ENCODE measurements at places on chromosomes 7 and 10. TPM values are rescaled to one million over a fixed set of nuclear protein-coding genes. Genes with fewer than 3 reads are reported as not detected.

The DNAH11 gene
- total RNA-seq, result not detected

The WDFY4 gene
- total RNA-seq, result 4.2 TPM

The HDAC9 gene
- 32.3 TPM for total RNA-seq

The PTEN gene
- total RNA-seq, result 80.0 TPM

The TLX1 gene
- total RNA-seq, result not detected

The PDE6C gene
- total RNA-seq, result not detected

The NODAL gene
- not detected for total RNA-seq

GRCh38 chr10:60989400-60989876, 45.5 kb upstream of the RHOBTB1 start:
- no peaks in the 10 kb centered on the region for H3K27me3 ChIP-seq
- H3K4me3 ChIP-seq, result no peak overlapping the region
- no peaks in the 10 kb centered on the region for H3K4me1 ChIP-seq
- DNase-seq, result no peak
- H3K27ac ChIP-seq, result no peak overlapping the region

GRCh38 chr10:69056129-69056528, 31.8 kb upstream of the SRGN start:
- DNase-seq, result no peak
- no peaks in the 10 kb centered on the region for H3K36me3 ChIP-seq
- no peaks in the 10 kb centered on the region for H3K27me3 ChIP-seq

- no peak overlapping the region for H3K27ac ChIP-seq
- H3K27me3 ChIP-seq, result no peaks in the 10 kb centered on the region
- H3K36me3 ChIP-seq, result peaks cover 24% of the 10 kb centered on the region
- no peak overlapping the region for H3K4me3 ChIP-seq
- H3K4me1 ChIP-seq, result peaks cover 17% of the 10 kb centered on the region
Observed at GRCh38 chr10:11260170-11260569, 242.5 kb downstream of the CELF2 start.

DNA sequence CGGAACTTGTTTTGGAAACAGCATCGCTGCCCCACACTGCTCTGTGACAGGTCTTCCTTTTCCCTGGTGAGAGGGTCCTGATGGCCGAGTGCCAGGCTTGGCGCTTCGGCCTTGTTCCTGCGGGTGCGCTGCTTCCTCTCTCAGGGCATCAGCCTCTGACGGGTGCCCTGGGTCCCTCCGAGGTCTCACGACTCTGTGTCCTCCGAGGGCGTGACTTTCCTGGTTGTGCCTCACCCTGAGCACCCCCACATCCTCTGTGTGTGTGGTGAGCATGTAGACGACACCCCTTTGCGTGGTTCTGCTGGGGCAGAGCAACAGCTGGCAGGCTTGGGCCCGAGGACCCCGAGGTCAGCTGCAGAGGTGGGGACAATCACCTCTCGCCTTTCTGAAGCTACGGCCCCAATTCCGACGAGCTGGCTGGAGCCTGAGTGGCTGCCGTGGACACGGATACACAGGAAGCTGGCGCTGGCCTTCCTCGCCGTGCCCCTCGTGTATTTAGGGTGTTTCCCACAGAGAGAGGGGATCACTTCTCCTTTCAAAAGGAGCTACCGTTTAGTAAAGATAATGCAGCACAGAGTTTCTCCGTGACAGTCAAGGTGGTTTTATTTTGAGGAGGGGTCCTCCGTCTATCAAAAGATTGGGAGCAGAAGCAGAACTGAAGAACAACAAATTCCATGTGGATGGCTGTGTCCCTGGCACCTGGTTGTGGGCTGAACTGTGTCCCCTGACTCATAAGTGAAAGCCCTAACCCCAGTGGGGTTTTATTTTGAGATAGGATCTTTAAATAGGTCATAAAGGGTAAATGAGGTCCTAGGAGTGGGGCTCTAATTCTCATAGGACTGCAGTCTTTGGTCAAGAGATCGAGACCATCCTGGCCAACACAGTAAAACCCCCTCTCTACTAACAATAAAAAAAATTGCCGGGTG, 36.2 kb upstream of the PITRM1 start:
- DNase-seq, result no peak
- no peak overlapping the region for H3K27ac ChIP-seq
- no peak overlapping the region for H3K4me3 ChIP-seq
- no peaks in the 10 kb centered on the region for H3K27me3 ChIP-seq
- no peaks in the 10 kb centered on the region for H3K36me3 ChIP-seq
- no peaks in the 10 kb centered on the region for H3K4me1 ChIP-seq

GRCh38 chr7:1239803-1240516, 7.3 kb downstream of the UNCX start:
- H3K27me3 ChIP-seq, result peaks cover 97% of the 10 kb centered on the region
- no peaks in the 10 kb centered on the region for H3K36me3 ChIP-seq
- H3K4me1 ChIP-seq, result peaks cover 40% of the 10 kb centered on the region
- no peak for DNase-seq
- H3K4me3 ChIP-seq, result no peak overlapping the region
- H3K27ac ChIP-seq, result no peak overlapping the region

DNA sequence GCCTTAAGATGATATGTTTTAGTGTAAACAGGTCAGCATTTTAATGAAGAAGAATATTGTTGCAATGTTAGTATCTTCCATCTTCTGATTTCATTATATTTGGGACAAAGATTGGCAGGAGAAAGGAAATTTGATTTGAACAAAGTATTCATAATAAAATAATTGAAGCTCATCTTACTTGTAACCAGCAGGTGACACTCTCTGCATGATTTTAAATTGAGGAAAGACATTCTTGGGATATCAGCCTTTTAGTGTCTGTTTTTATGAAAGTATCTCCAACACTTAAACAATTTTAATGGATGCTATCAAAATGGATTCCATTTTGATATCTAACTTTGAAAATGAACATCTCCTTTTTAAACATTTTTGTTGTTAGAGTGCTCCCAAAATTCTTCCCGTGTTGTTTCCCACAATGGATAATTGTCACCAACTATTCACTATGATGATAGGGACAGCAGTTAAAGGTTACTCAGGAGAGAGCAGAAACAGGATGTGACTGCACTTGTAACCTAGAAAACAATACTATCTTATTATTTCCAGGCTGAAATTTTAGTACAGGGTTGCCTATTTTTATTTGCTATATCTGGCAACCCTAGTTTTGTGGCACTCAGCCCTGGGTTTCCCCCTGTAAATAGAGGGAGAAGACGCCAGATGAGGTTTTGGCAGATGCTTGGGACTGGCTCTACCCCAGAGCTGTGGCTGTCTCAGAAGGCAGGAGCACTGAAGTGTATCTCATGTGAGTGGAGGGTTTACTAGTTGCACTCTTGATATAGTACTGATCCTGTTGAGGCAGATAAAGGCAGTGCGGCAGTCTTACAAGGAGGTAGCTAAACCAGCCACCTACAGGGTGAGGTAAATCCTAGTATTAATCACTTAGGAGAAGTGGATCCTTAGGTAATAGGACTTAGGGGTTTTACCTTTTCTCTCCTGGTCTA, 31.0 kb upstream of the ABCB4 start:
- H3K27me3 ChIP-seq, result no peaks in the 10 kb centered on the region
- no peak overlapping the region for H3K4me3 ChIP-seq
- H3K27ac ChIP-seq, result no peak overlapping the region
- no peak for DNase-seq
- H3K4me1 ChIP-seq, result no peaks in the 10 kb centered on the region

GRCh38 chr7:158820656-158821055, 8.7 kb downstream of the ESYT2 start:
- peak overlapping the region; percentile 93 for H3K27ac ChIP-seq
- H3K27me3 ChIP-seq, result no peaks in the 10 kb centered on the region
- no peak overlapping the region for H3K4me3 ChIP-seq
- no peak for DNase-seq

DNA sequence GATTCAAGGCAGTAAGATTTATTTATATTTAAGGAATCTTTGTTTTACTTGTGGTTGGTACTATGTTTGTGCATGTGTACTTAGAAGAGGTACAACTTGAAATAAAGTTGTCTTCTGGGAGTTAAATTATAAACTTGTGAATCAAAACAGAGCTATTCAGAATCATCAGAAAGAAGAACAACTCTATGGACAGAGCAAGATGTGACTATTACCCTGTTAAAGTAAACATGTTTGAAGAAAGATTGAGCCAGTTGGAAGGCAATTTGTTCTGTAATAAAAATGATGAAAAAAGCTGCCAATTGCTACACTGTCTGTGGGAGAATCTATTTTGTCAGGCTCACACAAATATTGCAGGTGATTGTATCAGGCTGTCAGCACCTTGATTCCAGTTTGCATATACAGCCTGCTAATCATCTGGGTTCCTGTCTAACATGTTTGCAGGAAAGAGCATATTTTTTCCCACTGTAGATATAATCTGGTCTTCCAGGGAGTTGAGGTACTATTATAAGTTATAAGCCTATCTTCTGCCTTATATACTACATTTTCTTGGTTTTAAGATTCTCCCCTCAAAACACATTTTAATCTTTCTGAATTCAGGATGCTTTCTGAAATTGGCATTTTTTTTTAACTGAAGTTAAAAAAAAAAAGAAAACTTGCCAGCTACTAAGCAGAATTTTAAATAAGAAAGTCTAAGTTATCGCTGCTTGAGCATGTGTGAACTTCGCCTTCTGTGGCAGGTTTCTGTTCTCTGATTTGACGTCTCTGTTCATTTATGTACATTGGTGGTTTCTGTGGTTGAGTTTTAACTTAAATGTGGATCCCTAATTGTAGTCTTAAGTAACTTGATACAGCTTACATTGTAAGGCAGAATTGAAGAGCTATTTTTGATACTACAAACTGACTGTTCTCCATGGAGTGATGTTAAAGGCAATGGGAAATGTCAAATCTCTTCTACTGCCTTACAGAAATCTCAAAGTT, 46.0 kb downstream of the ZNRF2 start:
- no peak overlapping the region for H3K4me3 ChIP-seq
- H3K27ac ChIP-seq, result no peak overlapping the region
- no peaks in the 10 kb centered on the region for H3K36me3 ChIP-seq

DNA sequence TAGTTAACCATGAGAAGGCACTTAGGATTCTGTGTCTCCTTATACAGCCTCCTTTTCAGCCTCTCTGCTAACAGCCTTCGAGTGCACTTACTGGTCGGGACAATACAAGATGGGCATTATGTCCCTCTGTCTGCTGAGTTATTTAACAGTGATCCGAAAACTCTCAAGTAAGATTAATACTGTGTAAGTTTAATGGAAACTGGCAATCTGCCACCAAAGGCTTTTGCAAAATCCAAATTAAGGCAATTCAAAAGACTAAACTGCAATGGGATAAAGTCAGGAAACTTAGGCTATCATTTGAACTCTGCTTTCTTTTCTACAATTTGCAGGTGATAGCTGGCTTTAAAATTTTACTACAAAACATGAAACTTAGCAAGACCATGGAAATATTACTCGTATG, 477.8 kb downstream of the TFEC start:
- H3K4me3 ChIP-seq, result no peak overlapping the region
- no peaks in the 10 kb centered on the region for H3K4me1 ChIP-seq
- H3K27me3 ChIP-seq, result no peaks in the 10 kb centered on the region
- no peak overlapping the region for H3K27ac ChIP-seq
- H3K36me3 ChIP-seq, result no peaks in the 10 kb centered on the region

GRCh38 chr7:28001896-28002295, 178.7 kb downstream of the JAZF1 start:
- no peak overlapping the region for H3K4me3 ChIP-seq
- DNase-seq, result no peak
- no peak overlapping the region for H3K27ac ChIP-seq
- H3K27me3 ChIP-seq, result no peaks in the 10 kb centered on the region

DNA sequence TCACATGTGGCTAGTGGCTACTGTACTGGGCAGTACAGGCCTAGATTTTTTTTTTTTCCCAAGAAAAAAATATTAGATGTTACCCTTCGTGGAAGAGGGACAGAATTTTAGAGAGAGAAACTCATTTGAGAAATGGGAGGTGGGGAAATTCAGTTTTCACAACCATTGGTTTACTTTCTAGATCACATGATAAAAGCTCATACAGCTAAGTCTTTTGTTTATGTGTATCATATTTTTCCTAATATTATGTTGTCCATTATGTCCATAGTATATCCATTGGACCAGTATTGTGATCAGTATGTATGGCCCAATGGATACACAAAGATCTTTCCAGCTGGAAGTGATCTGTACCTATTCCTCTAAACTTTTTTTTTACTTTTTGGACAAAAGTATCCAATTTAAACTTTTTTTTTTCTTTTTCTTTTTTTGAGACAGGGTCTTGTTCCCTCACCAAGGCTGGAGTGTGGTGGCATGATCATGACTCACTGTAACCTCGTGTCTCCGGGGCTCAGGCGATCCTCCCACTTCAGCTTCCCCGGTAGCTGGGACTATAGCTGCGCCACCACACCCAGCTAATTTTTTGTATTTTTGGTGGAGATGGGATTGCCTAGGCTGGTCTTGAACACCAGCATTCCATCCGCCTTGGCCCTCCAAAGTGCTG, 4.1 kb downstream of the CALU start:
- H3K4me1 ChIP-seq, result peaks cover 3% of the 10 kb centered on the region
- H3K4me3 ChIP-seq, result no peak overlapping the region
- DNase-seq, result no peak
- H3K36me3 ChIP-seq, result no peaks in the 10 kb centered on the region

DNA sequence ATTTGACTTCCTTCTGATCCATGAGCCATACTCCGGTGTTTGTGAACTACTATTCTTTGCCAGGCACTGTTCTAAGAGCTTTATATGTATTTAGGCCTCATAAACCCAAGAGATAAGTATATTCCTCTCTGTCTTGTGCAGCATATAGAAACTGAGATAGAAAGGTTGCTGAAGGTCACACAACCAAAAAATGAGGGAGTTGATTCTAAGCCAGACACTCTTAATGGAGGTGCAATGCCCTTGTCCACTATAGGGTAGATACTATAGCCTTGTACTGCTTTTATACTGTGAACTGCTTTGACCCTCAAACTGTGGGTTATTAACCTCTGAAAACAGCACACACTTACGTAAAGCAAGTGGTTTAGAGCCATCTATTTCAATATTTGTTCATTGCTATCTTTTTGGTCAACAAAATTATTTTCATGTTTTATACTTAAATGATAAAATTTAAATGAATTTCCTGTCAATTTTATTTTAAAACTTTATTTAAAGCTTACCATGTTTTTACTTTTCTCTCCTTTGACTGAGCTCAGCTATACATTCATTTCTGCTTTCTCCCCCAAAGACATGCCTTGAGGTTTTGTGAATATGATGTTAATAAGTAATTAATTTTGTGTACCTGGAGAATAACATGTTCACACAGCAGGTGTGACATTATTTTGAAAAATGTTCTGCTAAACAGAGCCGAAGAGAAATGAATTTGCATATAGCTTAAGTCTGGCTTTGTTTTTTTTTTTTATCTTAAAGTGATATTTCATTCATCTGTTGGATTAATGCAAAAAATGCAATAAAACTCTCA, 687.3 kb downstream of the DNAJB9 start:
- H3K4me1 ChIP-seq, result no peaks in the 10 kb centered on the region
- H3K36me3 ChIP-seq, result no peaks in the 10 kb centered on the region
- DNase-seq, result no peak
- H3K27me3 ChIP-seq, result no peaks in the 10 kb centered on the region

DNA sequence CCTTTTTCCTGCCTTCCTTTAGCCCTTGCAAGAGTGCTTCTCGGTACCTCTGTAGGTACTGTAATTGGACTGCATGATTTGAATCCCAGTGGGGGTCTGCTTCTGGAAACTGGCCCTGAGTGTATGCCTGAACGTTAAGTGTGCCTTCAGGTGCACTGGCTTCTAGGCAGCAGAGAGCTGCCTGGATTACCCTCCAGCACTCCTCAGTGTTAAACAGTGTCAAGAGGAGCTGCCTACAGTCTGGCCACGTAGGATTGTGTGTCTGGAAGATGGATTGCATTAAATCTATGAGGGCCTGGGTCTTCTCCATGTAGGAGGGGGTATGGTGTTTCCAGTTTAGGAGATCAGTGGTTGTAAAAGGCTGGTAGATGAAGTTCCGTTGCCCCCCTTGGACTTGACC, 103.7 kb downstream of the TRIM24 start:
- no peak overlapping the region for H3K4me3 ChIP-seq
- DNase-seq, result no peak
- peaks cover 39% of the 10 kb centered on the region for H3K36me3 ChIP-seq

All from sigmoid colon (tissue), 7 donors.